Hepatic stellate cell (primary cell): ENCODE measurements at places on chromosomes 6 and 20.
A peak's percentile ranks its signal among the peaks of the same experiment; 100 is the strongest.

GRCh38 chr20:63158845-63159244, 57.1 kb downstream of the YTHDF1 start:
- DNase-seq, result no peak

- DNase-seq, result no peak
Measured at GRCh38 chr6:123658848-123659247, 22.1 kb upstream of the TRDN start.

GRCh38 chr20:34089655-34090345, 22.2 kb downstream of the EIF2S2 start:
- no peak for DNase-seq

- DNase-seq, result peak; percentile 53
Measured at GRCh38 chr6:117265410-117266256, at the start of gene VGLL2. VGLL2 (plus strand) TSS chr6:117265558; CDS start chr6:117265764, 206 bp downstream.

DNA sequence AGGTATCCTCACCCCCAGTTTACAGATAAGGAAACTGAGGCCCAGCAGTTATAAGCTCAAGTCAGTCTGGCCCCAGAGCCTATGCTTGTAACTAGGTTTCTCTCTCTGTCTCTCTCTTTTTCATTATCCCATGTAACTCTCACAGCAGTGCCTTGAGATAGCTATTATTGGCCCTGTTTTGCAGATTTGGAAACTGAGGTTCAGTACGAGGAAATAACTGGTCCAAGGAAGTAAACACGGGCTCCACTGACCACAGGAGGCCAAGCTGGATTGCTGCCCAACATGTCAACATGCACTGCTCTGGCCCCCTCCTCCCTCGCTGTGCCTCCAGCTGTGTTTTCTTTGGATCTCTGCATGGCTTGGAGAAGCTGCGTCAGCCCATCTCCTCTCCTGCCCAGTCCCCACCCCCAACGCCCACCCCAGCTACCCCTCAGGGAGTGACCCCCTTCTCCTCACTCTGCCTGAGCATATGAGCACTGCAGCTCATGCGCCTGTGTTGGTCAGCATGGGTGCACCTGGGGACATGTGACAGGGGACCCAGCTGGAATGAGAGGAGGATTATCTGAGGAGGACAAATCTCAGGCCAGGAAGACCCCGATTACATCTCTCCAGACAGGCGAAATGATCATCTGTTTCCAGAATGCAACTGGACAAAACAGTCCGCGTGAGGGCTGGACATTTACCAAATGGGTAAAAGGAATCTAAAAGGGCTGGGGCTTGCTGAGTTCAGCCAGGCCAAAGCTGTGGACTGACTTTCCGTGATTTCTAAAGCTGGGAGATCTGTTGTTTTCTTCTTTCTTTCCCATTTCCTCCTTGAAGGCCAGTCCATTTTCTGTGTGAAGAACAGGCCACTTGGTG, 7.8 kb upstream of the PLTP start:
- no peak for DNase-seq

DNA sequence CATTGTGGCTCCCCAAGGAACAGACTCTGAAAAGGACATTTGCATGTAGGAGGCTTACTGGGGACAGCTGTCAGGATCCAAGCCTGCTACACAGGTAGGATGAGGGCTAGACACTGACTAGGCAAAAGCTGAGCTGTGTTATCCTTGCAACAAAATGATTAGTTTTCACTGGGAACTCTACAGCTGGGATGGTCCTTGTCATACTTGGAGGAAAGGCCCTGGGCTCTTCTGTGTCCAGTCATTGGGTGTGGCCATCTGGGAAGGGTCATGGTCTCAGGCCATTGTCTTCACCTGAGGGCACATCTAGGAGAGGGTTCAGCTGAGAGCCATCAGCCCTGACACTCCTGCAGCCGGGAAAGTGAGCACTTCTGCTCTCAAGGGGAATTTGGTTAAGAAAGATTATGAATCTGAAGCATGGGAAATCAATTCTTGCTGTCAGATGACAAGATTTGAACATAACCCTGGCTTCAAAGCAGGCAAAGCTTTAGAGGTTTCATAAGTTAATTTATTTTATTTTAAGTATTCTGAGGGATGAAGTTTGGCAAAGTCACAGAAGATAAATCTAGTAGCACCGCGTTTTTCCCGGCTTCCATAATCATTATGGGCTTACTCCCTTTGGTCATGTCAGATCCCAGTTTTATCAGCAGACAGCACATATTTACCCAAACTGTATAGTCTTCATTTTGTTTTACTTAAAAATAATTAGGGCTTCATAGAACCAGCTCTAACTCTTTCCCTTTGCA, 78.4 kb upstream of the SLC22A23 start:
- no peak for DNase-seq
